Foreskin keratinocyte (primary cell): ENCODE measurements at places on chromosomes 2 and 18.

DNA sequence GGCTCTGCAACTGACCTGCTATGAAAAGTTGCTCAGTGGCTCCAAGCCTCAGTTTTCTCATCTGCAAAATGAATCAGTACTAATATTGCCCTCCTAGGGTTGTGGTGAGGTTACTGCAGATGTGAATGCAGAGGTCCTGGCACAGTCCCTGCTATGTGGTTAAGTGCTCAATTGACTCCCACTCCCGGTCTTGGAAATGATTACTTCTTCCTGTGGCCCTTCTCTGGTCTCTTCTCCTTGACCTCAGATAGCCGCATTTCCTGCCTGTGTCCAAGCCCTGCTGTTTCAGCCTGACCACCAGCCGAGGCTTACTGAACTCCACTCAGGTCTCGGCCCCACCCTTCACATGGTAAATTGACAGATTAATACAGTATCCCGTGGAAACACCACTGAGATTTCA lies 26.3 kb downstream of the CNGA3 start:
- no peak for DNase-seq

GRCh38 chr2:10717628-10718027 lies 3.8 kb upstream of the ATP6V1C2 start:
- peak; percentile 74 for DNase-seq

DNA sequence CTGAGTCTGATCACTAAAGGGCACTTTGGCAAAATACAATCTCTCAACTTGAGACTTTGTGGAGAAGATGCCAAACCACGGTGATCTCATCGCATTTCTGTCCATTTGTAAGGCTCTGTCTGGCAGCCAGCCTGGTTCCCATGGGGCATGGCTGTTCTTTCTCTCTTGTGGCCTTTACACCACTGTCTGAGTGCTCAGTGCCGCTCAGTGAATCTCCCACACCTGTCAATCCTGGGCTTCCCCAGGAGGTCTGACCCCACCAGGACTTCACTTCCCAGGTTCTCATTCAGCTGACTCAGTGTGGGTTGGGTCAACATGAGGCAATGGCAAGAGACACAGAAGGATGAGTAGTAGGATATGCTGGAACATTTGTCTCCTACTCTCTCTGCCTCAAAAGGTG lies 96.8 kb upstream of the TRIB2 start:
- DNase-seq = peak; percentile 74

DNA sequence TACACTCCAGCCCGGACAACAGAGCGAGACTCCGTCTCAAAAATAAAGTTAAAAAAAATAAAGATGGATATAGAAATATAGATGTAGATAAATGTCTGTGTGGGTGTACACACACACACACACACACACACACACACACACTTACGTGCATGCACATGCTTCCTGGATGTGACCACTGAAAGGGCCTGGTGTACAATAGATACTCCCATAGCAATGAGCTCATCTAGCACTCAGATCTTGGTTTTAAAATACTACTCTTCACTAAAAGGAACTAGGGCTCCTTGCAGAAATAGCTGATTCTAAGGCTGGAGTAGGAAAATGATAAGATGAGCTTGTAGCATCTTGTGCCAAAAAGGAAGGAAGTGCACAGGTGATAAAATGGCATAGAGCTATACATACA lies 39.1 kb downstream of the ROCK2 start:
- no peak for DNase-seq

GRCh38 chr18:48418539-48419276 lies 9.5 kb upstream of the ZBTB7C start:
- DNase-seq = no peak

DNA sequence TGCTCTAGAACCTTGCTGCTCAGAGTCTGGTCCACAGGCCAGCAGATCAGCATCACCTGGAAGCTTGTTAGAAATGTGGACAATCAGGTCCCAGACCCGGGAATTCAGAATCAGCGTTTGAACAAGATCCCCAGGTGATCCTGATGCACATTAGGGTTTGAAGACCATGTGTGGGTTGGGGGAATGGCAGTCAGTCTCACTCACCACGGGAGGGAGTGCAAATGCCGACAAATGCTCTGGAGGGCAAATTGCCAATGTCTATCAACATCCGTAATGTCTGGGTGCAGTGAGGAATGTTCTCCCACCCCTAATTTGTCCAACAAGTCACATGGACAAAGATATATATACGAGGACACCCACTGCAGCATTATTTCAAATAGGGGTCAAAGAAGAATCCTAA lies 34.5 kb downstream of the INPP5D start:
- DNase-seq = no peak

DNA sequence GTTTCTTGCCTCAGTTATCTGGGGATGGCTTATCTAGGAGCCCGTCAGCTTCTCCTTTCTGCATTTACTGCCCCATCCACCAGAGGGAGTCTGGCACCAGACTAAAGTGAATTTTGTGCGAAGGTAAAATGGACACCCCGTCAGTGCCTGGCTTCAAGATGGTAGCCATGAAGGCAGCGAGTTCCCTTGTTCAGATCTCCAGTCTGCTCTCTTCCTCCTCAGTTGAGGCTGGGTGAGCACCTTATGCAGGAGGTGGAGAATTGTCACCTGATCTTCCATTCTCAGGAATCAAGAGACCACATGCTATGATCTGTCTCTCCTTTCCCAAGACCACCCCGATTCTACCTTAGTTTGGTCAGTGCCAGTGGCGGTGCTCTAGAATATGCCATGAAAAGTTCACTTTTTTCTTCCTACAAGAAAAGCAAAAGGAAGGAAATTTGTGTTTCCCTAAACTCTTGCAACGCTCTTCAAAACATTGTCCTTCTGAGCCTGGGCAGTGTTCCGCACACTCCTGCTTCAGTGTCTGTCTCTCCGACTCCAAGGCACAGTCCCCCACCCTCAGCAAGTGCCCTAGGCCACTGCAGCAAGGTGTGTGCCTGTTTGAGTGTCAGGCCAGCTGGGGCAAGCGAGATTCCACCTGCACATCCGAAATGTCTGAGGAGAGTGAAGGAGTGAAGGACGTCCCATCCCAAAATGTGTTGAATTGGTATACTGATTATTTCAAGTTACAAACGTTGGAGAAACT lies 168.6 kb downstream of the SS18 start:
- DNase-seq = no peak

GRCh38 chr2:212858496-212858895 lies 292.9 kb downstream of the IKZF2 start:
- peak; percentile 70 for DNase-seq

GRCh38 chr18:59846814-59847490 lies 52.8 kb upstream of the PMAIP1 start:
- DNase-seq = peak; percentile 54

- DNase-seq = no peak
Measured at GRCh38 chr18:35324926-35325655, 19.1 kb downstream of the ZNF24 start.

DNA sequence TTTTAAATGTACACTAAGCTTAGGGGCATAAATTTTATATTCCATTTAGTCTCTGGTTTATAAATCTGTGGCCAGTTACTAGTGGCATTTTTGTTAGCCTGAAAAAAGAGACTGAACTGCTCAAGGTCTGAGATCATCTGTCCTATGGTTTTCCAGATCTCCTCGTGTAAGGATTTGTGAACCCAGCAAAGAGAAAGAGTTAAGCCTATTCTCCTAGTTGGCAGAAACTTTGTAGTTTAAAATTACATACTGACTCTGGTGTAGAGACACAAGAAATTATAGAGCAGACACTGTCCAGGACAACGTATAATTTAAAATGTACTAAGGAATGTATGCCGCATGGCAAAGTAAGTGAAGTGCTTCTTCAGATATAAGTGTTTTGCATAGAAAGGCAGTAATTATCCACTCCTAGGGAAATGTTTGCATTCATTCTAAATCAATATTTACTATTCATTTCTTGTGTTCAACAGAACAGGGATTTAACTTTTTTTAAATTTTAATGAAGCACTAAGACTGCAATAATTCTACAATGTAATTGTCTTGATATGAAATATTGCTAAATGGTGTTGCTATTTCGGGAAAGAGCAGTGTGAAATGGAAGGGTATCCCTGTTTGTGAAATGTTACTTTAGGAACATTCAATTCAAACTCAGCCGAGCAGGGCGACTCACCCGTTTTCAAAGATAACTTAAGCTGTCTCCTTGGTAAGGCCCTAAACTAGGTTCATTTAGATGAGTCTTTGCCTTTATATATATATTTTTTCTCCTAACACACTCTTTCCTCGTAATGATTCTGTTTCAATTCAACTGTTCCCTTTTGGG lies 508.4 kb upstream of the ZEB2 start:
- DNase-seq = no peak

GRCh38 chr2:169716938-169717690 lies 16.5 kb upstream of the KLHL23 start:
- peak; percentile 44 for DNase-seq

- no peak for DNase-seq
Measured at GRCh38 chr2:48070415-48070814, 164.1 kb upstream of the FBXO11 start.

- DNase-seq = no peak
Measured at GRCh38 chr2:136113209-136113971, 4.6 kb downstream of the CXCR4 start.

- DNase-seq = peak; percentile 27
Measured at GRCh38 chr18:62420151-62420512, 95.0 kb downstream of the TNFRSF11A start.

DNA sequence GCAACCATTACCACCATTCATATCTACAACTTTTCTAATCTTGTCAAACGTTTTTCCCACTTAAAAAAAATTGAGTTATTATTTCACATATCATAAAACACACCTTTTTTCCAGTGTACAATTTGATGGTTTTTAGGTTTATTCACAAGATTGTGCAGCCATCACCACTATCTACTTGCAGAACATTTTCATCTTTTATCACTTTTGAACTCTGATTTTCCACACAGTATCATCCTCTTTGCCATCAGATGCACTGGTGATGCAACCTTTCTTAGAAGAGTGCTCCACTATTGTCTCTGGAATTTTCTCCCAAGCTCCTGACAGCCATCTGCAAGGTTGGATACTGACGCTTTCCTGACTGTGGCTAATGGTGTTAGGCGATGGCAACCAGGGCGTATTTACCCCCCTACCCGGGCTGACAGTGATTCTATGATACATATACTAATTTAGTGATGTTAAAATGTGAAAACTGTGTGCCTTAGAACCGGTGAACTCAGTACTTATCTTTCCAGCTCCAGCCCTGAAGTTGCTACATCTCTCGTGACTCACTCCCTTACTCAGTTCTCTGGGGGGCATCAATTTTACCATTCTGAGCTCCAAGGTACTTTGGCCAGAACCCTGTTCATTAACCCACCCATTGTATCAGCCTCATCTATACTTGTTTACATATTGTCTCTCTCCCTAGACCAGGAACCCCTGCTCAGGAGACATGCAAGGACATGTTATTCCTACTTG lies 105.4 kb upstream of the SPRED2 start:
- no peak for DNase-seq

DNA sequence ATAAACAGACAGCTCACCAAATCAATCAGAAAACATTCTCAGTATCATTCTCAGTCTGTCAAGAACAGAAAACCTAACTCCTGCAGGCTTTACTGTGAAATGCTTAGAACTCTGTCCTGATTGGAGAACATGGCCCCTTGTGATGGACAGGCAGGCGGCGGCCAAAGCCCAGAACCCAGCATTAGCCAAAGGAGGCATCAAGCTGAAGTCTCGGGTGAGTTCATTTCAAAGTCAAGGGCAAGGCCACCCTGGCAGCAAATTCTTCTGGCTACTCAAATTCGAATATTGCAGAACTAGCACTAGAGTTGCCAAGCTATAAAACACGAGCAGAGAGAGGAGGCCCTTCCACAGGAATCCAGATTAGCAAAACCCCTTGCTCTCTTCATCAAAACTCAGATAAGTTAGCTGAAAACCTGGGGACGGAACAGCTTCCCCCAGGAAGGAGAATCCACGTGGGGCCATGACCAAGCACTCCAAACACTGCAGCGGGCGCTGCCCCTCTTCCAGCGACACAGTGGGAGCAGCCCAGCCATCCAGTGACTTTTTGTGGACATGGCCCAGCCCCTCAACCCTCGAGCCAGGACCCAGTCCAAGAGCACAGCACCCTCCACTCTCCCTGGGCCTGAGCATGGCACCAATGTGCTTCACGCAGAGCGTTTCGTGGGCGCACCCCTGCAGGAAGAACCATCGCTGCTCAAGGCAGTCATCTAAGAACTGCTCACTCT lies 98.6 kb downstream of the HDAC4 start:
- no peak for DNase-seq

DNA sequence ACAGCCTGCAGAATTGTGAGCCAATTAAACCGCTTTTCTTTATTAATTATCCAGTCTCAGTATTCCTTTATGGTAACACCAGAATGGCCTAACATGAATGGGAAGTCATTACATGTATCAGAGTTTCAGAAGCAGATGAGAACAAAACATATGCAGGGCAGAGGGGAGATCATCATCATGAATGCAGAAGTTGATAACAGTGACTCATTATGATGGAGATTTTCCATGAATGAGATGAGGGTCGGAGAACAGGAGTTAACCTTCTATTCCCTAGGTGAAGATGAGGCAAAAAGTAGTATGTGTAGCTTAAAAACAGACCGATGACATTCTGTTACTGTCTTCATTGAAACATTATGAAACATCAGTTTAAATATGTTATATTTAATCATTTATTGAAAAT lies 59.5 kb upstream of the PPM1B start:
- no peak for DNase-seq

DNA sequence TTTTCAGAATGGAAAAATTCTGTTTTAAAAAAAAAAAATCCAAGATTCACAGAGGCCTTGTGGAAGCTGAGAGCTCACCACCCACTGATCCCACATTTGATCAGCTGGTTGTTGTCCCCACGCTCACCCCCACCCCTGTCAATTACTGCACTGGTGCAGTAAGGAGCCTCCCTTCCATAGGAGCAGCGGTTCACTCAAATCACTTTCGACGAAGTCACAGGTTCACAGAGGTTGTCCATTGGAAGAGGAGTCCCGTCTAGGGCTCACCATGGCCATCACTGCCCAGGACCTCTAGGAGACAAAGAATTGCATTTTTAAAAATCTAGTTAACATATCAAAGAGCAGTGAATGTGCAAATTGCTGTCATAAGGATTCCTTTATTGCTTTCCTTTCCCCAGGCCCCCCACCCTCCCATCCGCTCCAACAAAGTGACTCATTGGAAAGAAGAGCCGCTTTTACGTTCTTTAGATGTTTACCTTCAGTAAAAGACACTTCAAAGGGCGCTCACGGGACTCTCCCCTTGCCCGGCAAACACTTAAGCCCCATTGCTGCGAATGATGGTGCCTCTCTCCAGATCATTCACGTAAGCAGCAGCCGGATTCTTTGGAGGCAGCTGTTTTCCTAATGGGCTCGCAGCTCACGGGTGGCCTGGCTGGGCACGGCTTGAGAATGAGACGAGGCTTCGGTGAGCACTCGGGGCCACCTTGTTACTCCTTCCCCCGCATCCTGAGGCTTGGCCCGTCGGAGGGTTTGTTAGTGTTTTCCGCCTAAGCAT lies 165.5 kb upstream of the SALL3 start:
- DNase-seq = no peak

- DNase-seq = no peak
Measured at GRCh38 chr18:79942786-79943607, 8.5 kb downstream of the SLC66A2 start.

GRCh38 chr18:32040936-32041335 lies 22.3 kb downstream of the RNF125 start:
- no peak for DNase-seq

GRCh38 chr18:46721331-46721730 lies 35.5 kb downstream of the ST8SIA5 start:
- DNase-seq = no peak

GRCh38 chr2:201936817-201937216 lies 96.8 kb upstream of the FZD7 start:
- DNase-seq = no peak
